ENCODE measurements at places on chromosomes 2 and 18.

- DNase-seq: no peak
Measured at GRCh38 chr2:65358678-65359400, 73.6 kb downstream of the SPRED2 start.

- no peak for DNase-seq
Measured at GRCh38 chr2:183284606-183285005, 160.4 kb downstream of the NUP35 start.

DNA sequence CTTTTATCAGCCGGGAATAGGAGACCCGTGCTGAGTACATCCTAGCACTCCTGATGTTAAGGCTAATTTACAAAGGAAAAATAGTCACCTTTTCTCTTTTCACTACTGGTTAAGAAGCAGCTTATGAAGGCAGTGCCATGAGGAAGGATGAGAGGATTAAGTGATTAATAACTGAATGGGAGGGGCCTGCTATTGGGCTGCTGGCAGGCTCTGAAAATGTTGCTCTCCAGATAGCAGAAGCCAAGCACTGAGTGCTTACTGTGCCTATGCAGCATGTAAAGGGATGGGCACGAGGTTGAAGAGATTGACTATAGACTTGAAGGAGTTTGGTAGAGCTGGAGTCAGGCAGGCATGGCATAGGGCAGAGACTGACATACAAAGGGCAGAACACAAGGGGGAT lies 282.4 kb upstream of the THSD7B start:
- no peak for DNase-seq

DNA sequence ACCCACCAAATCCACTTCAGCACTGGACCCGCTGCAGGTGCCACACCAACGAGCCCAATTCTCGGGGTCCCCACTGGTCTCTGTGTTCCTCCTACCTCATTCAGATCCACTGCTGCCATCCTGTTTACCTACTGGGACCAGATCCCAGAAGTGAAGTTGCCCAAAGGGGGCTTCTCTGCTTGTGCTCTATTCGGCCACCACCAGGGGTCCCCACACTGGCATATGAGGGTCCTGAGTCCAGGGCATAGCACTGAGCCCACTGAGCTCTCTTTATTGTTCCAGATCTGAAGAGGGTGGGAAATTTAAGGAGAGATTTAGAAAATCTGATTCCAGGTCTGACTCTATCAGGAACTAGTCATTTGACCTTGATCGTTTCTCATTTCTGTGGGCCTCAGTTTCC lies 2.4 kb downstream of the GPR45 start:
- DNase-seq: no peak

GRCh38 chr18:78517328-78517727 lies 462.3 kb upstream of the SALL3 start:
- DNase-seq: no peak

- DNase-seq: no peak
Measured at GRCh38 chr18:7512348-7512747, 54.8 kb upstream of the PTPRM start.

- no peak for DNase-seq
Measured at GRCh38 chr2:149470046-149470445, 117.5 kb downstream of the MMADHC start.

GRCh38 chr2:17756668-17757067 lies 2.7 kb downstream of the GEN1 start:
- DNase-seq: no peak

DNA sequence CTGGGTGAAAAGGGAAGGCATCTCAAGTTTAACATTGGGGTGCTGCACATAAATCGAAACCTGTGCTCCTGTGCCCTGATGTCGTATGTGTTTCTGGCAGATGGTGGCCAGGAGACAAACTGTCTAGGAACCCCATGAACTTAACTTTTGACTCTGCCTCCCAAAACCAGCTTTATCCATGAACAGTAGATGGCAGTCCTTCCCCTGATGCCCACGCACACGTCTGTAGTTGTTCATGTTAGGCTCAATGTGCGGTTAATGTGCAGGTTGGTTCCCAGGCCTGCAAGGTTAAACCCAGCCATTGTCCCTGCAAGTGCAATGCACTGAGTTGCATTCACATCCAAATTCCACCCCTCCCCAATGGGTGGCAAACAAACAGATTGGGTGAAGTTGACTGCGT lies 44.1 kb upstream of the SIX3 start:
- DNase-seq: no peak

GRCh38 chr18:76432274-76432755 lies 62.7 kb downstream of the ZNF516 start:
- no peak for DNase-seq

DNA sequence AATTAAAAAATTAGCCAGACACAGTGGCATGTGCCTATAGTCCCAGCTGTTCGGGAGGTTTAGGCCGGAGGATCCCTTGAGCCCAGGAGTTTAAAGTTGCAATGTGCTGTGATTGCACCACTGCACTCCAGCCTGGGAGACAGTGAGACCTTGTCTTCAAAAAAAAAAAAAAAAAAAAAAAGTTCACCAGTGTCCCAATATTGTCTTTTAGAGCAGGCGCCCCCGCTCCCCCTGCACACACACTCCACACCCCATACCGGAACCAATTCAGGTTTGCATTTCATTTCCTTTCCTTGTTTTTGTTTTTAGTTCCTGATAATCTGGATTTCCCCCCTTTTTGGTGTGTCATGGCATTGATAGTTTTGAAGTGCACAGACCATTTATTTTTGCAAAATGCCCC lies 10.4 kb downstream of the TMEM87B start:
- no peak for DNase-seq

DNA sequence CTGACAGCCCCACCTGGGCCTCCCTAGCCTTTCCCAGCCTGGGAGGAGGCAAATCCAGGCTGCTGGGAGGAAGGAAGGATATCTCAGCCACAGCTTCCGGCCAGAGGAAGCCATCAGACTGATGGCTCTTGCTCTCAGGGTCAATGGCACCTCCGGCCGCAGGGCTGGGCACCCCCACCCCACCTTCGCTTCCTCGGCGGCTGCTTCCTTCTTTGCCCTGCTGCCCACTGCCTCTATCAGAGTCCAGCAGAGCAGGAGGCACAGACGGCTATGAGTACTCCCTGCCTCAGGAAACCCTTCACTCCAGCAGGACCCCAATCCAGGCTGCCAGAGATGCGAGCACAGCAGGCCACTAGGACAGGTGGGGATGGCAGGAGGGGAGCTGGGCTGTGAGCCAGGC lies 3.3 kb downstream of the SEMA4C start:
- no peak for DNase-seq

DNA sequence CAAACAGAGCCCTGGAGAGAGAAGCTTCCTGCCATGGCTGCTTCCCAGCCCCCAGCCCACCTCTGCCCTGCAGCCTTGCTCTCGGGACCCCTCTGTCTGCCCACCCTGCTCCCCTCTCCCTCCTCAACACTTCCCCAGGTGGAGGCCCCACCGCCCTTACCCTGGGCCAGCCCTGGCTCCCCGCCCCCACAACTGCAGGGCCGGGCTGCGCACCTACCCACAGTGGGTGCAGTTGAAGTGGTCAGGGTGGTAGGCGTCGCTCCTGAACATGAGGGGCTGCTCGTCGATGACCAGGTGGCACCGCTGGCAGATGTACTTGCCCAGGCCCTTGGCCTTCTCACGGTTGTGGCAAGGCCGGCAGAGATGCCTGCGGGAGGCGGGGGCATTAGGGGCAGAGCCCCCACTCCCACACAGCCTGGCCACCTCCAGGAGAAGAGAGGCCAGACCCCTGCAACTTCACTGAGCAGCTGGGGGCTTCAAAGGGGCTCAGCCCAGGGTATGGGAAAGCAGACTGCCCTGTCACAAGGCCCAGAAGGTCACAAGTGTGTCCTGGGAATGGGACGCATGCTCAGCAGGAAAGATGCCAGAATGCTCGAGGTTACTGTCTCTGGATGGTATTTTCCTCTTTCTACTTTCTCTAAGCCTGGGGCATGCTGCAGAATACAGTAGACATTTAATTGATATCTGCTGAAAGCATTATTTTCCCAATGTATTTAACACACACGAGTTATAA lies 3.1 kb upstream of the GPR17 start:
- no peak for DNase-seq

DNA sequence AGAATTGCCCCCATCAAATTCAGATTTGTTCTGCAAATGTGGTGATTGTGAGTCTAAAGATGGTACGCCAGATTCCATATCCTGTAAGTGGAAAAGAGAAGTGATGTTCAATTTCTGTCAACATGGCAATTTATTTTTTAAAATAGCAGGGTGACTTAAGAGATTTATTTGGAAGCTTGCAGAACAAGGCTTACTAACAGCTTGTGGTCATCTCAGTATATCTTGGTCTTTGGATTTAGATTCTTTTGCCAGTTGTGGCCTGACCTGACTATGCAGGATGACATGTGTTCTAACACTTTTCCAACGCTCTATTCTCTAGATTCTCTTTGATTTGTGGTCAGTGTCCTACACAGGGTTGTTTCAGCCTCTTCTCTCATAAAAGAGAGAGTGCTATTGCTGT lies 74.4 kb downstream of the MAP3K20 start:
- no peak for DNase-seq

DNA sequence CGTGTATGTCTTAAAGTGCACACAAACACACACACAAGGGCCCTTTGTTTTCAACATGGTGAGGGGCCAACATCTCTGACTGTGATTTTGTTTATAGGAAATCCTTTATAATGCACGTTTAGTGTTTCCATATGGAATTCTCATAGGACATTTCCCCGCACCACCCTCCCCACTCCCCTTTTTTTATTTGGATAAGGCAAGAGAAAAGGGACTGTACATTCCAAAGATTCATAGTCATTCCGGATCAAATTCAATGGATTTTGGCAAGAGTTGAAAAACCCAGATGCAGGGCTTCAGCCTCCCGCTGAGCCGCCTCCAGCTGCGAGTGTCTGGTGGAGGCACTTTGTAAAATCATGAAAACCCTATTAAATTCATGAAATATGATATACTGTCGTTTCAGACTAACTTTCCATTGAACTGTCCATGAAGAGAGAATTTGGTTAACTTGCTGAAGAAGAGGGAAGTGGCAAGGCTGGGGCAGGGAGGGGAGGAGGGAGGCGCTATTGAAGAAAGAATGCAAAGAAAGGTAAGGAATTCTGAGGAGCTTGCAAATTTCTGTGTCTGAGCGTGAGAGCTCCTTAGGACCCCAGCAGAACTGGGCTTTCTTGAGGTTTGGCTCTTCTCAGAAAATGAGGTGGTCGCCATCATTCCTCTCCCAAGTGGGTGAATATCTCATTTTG lies 25.8 kb upstream of the SLC14A2 start:
- no peak for DNase-seq

- no peak for DNase-seq
Measured at GRCh38 chr2:200302940-200303727, 3.4 kb upstream of the SPATS2L start.

DNA sequence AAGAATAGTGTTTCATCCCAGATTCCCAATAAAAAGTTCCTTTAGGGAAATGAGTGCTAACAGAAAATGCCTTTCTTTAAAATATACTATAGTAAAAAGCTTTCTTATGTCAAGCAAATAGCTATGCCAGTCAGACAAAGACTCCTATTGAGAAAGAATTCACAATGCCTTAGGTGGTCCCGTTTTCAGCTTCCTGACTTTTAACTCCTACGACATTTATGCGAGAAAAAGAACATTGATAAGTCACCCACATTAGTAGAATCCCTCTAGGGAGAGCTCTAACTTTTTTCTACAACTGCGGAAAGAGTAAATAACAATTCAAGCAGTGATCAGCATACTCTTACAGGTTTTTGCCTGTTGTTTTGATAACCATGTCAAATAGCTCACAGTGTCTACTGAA lies 750.8 kb upstream of the ACVR2A start:
- DNase-seq: no peak

- no peak for DNase-seq
Measured at GRCh38 chr18:68267583-68267982, 447.3 kb downstream of the TMX3 start.

DNA sequence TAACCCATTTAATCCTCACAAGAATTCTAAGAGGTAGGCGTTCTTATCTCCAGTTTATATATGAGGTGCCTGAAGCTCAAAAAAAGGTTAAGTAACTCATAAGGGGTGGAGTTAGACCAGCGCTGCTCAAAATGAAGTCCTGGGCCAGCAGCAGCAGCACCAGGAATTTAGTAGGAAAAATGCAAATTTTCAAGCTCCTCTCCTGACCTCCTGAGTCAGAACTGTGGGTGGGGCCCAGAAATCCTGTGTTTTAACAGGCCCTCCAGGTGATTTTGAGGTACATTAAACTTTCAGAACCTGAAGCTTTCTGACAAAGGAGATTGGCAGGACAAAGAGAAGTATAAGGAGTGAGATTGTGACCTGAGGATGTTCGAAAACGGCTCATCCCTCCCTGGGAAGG lies 66.0 kb upstream of the CCDC85A start:
- DNase-seq: no peak

DNA sequence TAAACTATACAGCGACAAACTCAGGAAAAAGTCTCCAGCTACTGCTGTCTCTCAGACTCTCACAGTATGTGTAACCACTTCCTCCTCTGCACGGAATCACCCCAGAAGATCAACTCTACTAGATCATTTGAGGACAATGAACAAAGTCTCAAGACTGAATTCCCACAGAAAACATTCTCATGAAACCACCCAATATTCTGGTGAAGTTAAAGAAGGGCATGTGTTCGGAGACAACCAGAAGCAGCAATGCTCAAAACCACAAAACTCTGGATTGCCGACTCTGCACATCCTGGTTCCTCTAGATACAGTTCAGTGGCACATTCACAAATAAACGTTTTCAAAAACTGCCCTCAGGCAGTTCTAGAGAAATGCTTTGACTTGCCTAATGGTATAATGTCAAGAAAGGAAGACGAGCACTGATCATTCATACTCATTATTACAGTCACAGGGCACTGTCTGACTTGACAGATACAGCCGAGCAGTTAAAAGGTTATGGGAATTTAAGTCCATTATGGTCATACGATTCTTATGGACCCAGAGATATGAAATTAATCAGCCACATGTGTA lies 91.9 kb upstream of the STK17B start:
- no peak for DNase-seq

DNA sequence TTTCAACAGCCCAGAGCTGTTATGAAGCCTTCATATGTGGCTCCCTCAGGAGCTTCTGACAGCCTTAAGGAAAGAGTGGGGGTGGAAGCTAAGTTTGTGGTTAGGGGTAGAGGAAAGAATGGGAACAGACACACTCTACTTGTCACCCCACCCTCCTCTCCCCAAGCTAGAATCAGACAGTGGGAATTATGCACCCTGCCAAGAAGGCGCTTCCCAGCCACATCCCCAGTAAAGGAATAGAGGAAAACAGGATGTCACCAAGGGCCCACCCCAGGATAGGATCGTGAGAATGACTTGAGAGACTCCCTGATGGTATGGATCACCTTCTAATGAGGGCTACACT lies 32.4 kb upstream of the EML4 start:
- DNase-seq: no peak

GRCh38 chr2:20326163-20326780 lies 24.4 kb downstream of the PUM2 start:
- DNase-seq: no peak

- DNase-seq: no peak
Measured at GRCh38 chr2:30503007-30503694, 56.1 kb downstream of the LCLAT1 start.

GRCh38 chr18:47906408-47906807 lies 24.1 kb downstream of the SMAD2 start:
- DNase-seq: no peak

GRCh38 chr2:211513446-211513845 lies 957.0 kb downstream of the CPS1 start:
- DNase-seq: no peak

GRCh38 chr2:3065928-3066327 lies 311.7 kb downstream of the EIPR1 start:
- DNase-seq: no peak

- DNase-seq: no peak
Measured at GRCh38 chr18:36680042-36680441, 148.8 kb downstream of the TPGS2 start.

- no peak for DNase-seq
Measured at GRCh38 chr18:55405475-55405874, 182.5 kb downstream of the TCF4 start.
